Activated CD4-positive, alpha-beta T cell treated with anti-CD3 and anti-CD28 coated beads, Interleukin-2, amount 10 ng/mL, durations not matched to agents 24 days and 14 days (primary cell): ENCODE measurements at places on chromosomes 4 and X. TPM values are rescaled to one million over a fixed set of nuclear protein-coding genes. Genes with fewer than 3 reads are reported as not detected.

Gene FABP2
- not detected in 2 replicates for total RNA-seq

Gene ADGRA3
- 23.0 and 23.1 TPM in 2 replicates for total RNA-seq

Gene XAGE1A
- total RNA-seq: not detected in 2 replicates

Gene MECP2
- 55.1 and 58.8 TPM in 2 replicates for total RNA-seq

Gene MAPK10
- not detected in 2 replicates for total RNA-seq

Gene CT45A1
- total RNA-seq: not detected in 2 replicates

Gene TENM3
- total RNA-seq: not detected in 2 replicates

- no peak overlapping the region for H3K4me3 ChIP-seq
- H3K36me3 ChIP-seq: no peaks in the 10 kb centered on the region
- DNase-seq: no peak
- no peaks in the 10 kb centered on the region for H3K27me3 ChIP-seq
- no peak overlapping the region for H3K27ac ChIP-seq
Observed at GRCh38 chrX:99394456-99394855, 1015.6 kb downstream of the PCDH19 start.

- H3K36me3 ChIP-seq: no peaks in the 10 kb centered on the region
- H3K4me3 ChIP-seq: no peak overlapping the region
- H3K27me3 ChIP-seq: no peaks in the 10 kb centered on the region
- no peaks in the 10 kb centered on the region for H3K4me1 ChIP-seq
Observed at GRCh38 chr4:5220028-5220427, 168.7 kb downstream of the STK32B start.

DNA sequence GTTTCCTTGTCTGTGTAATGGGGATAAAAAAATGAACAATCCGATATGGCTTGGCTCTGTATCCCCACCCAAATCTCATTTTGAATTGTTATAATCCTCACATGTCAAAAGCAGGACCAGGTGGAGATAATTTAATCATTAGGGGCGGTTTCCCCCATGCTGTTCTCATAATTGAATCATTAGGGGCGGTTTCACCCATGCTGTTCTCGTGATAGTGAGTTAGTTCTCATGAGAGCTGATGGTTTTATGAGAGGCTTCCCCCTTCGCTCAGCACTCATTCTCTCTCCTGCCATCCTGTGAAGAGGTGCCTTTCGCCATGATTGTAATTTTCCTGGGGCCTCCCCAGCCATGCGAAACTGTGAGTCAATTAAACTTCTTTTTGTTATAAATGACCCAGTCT is 633.5 kb downstream of the RAPGEF2 start:
- H3K4me3 ChIP-seq: no peak overlapping the region
- no peaks in the 10 kb centered on the region for H3K36me3 ChIP-seq
- DNase-seq: no peak

GRCh38 chr4:3269991-3270611 is 21.1 kb downstream of the MSANTD1 start:
- peaks cover 6% of the 10 kb centered on the region for H3K27me3 ChIP-seq
- H3K4me3 ChIP-seq: no peak overlapping the region
- H3K27ac ChIP-seq: no peak overlapping the region
- H3K36me3 ChIP-seq: no peaks in the 10 kb centered on the region
